ENCODE measurements at places on chromosomes 4 and X.

GRCh38 chrX:69034451-69034850 is 130.8 kb downstream of the PJA1 start:
- peaks cover 14% of the 10 kb centered on the region for H3K4me1 ChIP-seq
- H3K36me3 ChIP-seq, result no peaks in the 10 kb centered on the region
- no peak for DNase-seq

- peaks cover 90% of the 10 kb centered on the region for H3K27me3 ChIP-seq
- H3K27ac ChIP-seq, result no peak overlapping the region
- H3K4me1 ChIP-seq, result peaks cover 31% of the 10 kb centered on the region
Measured at GRCh38 chr4:56607926-56608325, 73.2 kb downstream of the HOPX start.

GRCh38 chr4:117328333-117328732 is 243.0 kb upstream of the TRAM1L1 start:
- H3K4me1 ChIP-seq, result no peaks in the 10 kb centered on the region
- H3K27me3 ChIP-seq, result no peaks in the 10 kb centered on the region
- H3K27ac ChIP-seq, result no peak overlapping the region
- no peak for DNase-seq

DNA sequence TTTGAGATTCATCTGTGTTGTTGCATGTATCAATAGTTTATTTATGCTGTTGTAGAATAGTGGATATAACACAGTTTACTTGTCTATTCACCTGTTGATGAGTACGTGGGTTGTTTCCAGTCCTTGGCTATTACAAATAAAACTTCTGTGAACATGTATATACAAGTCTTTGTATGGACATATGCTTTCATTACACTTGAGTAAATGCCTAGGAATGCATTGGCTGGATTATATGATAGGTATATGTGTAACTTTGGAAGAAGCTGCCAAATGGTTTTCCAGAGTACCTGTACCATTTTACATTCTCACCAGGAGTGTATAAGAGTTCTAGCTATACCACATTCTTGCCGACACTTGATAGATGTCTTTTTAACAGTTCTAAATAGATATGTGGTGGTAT is 16.5 kb downstream of the ART3 start:
- no peaks in the 10 kb centered on the region for H3K27me3 ChIP-seq
- no peak for DNase-seq
- peaks cover 7% of the 10 kb centered on the region for H3K4me1 ChIP-seq
- H3K27ac ChIP-seq, result no peak overlapping the region

- H3K4me1 ChIP-seq, result peaks cover 10% of the 10 kb centered on the region
- DNase-seq, result peak; percentile 90
- peak overlapping the region; percentile 92 for H3K27ac ChIP-seq
Measured at GRCh38 chrX:78514852-78515251, 144.3 kb downstream of the RTL3 start.

GRCh38 chrX:145751943-145752342 is 65.7 kb upstream of the SLITRK2 start:
- H3K4me1 ChIP-seq, result no peaks in the 10 kb centered on the region
- no peak overlapping the region for H3K27ac ChIP-seq
- no peak for DNase-seq
- no peaks in the 10 kb centered on the region for H3K36me3 ChIP-seq
- H3K4me3 ChIP-seq, result no peak overlapping the region

- 0 out of 2 replicates have a peak overlapping the region, but pooled peaks have one; percentile 23 for H3K27ac ChIP-seq
- H3K27me3 ChIP-seq, result no peaks in the 10 kb centered on the region
- H3K4me3 ChIP-seq, result no peak overlapping the region
Measured at GRCh38 chrX:38799995-38800580, 1.2 kb upstream of the MID1IP1 start.

- H3K27me3 ChIP-seq, result no peaks in the 10 kb centered on the region
- H3K27ac ChIP-seq, result 0 out of 2 replicates have a peak overlapping the region, but pooled peaks have one; percentile 72
- peak; percentile 18 for DNase-seq
- H3K4me1 ChIP-seq, result peaks cover 3% of the 10 kb centered on the region
- H3K36me3 ChIP-seq, result peaks cover 19% of the 10 kb centered on the region
Measured at GRCh38 chr4:17577665-17578481, 875 bp downstream of the LAP3 start.

DNA sequence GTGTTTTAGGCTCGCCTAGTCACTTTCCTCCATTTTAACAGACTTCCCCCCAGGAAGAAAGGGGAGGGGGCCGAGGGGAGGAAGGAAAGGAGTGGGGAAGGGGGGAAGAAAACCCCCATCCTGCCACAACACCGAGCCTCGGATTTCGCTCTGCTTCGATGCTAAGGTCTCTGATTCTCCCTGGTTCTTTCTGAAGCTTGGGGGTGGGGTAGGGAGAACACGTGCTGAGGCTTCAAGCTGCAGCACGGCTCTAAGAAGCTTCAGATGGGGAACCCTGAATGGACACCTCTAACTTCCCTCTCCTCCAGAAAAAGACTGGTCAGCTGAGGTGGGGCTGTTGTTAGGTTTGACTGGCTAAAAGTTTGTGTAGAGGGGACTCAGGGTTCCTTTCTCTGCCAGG is 61.8 kb downstream of the RHOH start:
- H3K27me3 ChIP-seq, result no peaks in the 10 kb centered on the region
- H3K36me3 ChIP-seq, result no peaks in the 10 kb centered on the region
- DNase-seq, result peak; percentile 18
- 0 out of 2 replicates have a peak, but pooled peaks cover 5% of the 10 kb centered on the region for H3K4me1 ChIP-seq
- H3K27ac ChIP-seq, result no peak overlapping the region
- no peak overlapping the region for H3K4me3 ChIP-seq

DNA sequence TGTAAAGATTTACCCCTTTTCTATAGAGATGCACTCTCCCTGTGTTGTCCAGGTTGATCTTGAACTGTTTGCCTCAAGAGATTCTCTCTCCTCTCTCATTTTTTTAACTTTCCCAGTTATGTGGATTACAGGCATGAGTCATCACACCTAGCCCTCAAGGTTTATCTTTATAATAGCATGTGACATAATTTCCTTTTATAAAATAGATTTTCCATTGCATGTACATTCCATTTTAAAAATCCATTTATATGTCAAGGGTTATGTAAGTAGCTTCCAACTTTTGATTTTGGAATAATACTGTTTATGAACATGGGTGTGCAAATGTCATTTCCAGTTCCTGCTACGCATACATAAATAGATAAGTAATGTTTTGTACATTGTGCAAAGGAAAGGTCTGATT is 20.6 kb downstream of the ZNF721 start:
- H3K36me3 ChIP-seq, result no peaks in the 10 kb centered on the region
- peaks cover 7% of the 10 kb centered on the region for H3K4me1 ChIP-seq
- DNase-seq, result no peak
- H3K4me3 ChIP-seq, result no peak overlapping the region
- H3K27me3 ChIP-seq, result no peaks in the 10 kb centered on the region

- H3K27ac ChIP-seq, result no peak overlapping the region
- no peaks in the 10 kb centered on the region for H3K36me3 ChIP-seq
- DNase-seq, result peak; percentile 33
- peaks cover 9% of the 10 kb centered on the region for H3K4me1 ChIP-seq
- H3K27me3 ChIP-seq, result no peaks in the 10 kb centered on the region
Measured at GRCh38 chr4:65580551-65580950, 89.7 kb downstream of the EPHA5 start.

GRCh38 chr4:108224611-108225053 is 55.9 kb upstream of the LEF1 start:
- no peak overlapping the region for H3K4me3 ChIP-seq
- no peaks in the 10 kb centered on the region for H3K4me1 ChIP-seq
- H3K27me3 ChIP-seq, result no peaks in the 10 kb centered on the region
- H3K27ac ChIP-seq, result no peak overlapping the region
- no peaks in the 10 kb centered on the region for H3K36me3 ChIP-seq
- DNase-seq, result no peak

DNA sequence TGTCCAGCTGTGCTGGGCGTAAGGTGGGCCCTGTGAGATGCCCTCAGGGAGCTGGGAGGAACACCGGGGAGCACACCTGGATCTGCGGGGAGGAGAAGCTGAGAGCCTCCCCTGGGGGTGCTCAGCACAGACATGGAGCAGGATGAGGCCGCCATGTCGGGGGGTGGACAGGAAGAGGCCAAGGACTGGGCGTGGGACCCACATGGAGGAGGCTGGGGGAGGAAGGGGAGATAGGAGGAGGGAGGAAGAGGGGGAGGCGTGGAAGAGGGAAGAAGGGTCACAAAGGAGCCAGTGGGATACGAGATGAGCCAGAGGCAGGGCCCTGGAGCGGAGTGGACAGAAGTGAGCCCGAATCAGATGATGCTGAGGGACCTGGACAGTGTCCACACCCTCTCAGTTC is 66.3 kb downstream of the ZFYVE28 start:
- no peak overlapping the region for H3K27ac ChIP-seq
- no peaks in the 10 kb centered on the region for H3K4me1 ChIP-seq
- no peak for DNase-seq
- H3K27me3 ChIP-seq, result no peaks in the 10 kb centered on the region
- no peak overlapping the region for H3K4me3 ChIP-seq
- no peaks in the 10 kb centered on the region for H3K36me3 ChIP-seq

DNA sequence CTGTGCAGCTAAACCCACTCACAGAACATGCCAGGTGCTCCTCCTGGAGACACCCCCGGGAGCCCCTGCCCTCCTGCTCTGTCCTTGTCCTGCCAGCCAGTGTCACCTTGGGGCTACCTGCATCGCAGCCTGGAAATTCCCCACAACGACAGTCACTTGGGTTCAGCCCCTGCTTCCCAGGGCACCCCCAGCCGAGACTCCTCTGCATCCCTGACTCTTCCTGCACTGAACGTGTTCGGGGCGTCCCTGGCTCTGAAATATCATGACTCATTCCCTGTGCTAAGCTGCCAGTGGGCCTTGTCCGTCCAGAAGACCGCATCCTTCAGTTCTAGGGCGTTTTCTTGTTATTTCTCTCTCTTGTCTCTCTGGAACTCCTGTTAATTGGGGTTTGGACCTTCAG is 5.8 kb downstream of the CFAP99 start:
- H3K4me3 ChIP-seq, result no peak overlapping the region
- DNase-seq, result no peak
- no peaks in the 10 kb centered on the region for H3K36me3 ChIP-seq
- H3K27ac ChIP-seq, result no peak overlapping the region
- peaks cover 17% of the 10 kb centered on the region for H3K4me1 ChIP-seq

GRCh38 chrX:154728431-154729190 is 22.3 kb downstream of the GAB3 start:
- no peaks in the 10 kb centered on the region for H3K4me1 ChIP-seq
- H3K27ac ChIP-seq, result no peak overlapping the region
- H3K27me3 ChIP-seq, result no peaks in the 10 kb centered on the region
- H3K36me3 ChIP-seq, result no peaks in the 10 kb centered on the region

DNA sequence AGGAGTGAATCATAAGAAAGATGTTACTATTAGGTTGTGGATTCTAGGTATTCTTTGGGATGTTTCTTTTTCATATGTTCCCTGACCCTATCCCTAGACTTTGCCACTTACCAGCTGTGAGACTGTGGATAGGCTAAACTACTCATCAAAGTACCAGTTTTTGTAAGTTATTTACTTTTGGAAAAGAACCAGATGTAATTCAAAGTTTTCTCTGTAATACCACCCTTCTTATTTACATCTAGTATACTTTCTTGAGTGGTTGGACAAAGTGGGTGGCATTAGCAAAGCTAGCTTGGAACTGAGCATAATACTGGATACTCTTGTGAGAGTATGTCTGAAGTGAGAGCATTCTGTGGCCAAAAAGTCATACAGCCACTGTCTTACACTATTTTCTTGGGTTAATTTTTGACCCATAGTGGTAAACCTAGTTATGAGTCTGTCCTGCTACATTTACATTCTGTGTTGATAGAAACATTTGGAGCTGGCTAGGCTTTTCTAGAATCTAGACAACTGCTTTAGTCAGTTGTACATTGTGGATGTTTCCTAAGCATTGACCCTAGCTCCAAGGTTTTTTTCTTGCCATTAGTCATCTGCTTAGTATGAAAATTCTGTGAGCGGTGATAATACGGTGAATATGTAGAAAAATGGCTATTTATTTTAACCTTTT is 41.7 kb downstream of the KDM6A start:
- no peak overlapping the region for H3K4me3 ChIP-seq
- no peak for DNase-seq
- no peaks in the 10 kb centered on the region for H3K27me3 ChIP-seq
- H3K36me3 ChIP-seq, result no peaks in the 10 kb centered on the region

GRCh38 chr4:76219299-76220055 is 5.9 kb upstream of the SCARB2 start:
- no peaks in the 10 kb centered on the region for H3K36me3 ChIP-seq
- peaks cover 15% of the 10 kb centered on the region for H3K4me1 ChIP-seq
- no peaks in the 10 kb centered on the region for H3K27me3 ChIP-seq
- H3K4me3 ChIP-seq, result no peak overlapping the region
- no peak for DNase-seq
- no peak overlapping the region for H3K27ac ChIP-seq

GRCh38 chrX:133815496-133815895 is 169.9 kb downstream of the GPC3 start:
- H3K4me1 ChIP-seq, result no peaks in the 10 kb centered on the region
- no peak overlapping the region for H3K27ac ChIP-seq
- H3K4me3 ChIP-seq, result no peak overlapping the region

GRCh38 chr4:39025552-39026085 is 6.6 kb downstream of the TMEM156 start:
- H3K4me3 ChIP-seq, result no peak overlapping the region
- H3K27ac ChIP-seq, result no peak overlapping the region
- DNase-seq, result no peak
- H3K4me1 ChIP-seq, result no peaks in the 10 kb centered on the region
- no peaks in the 10 kb centered on the region for H3K27me3 ChIP-seq

DNA sequence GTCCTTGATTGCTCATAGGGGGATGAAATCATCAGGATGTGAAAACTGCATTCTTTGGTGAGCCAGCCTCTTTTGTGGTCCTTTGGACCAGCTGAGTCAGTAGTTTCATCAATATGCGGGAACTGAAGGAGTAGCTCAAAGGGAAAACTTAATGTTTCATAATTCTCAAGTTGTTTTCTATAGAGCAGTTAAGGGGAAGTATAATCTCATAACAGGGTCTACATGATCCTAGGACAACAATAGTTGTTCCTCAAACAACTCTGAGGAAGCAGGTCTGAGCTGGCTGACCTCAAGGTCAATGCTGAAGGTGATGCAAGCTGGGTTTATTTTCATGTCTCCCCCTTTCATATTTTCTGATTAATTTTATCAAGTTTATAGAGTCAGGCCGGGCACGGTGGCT is 36.1 kb upstream of the IRF2 start:
- H3K4me3 ChIP-seq, result no peak overlapping the region
- H3K27me3 ChIP-seq, result no peaks in the 10 kb centered on the region
- H3K27ac ChIP-seq, result no peak overlapping the region
- H3K4me1 ChIP-seq, result peaks cover 18% of the 10 kb centered on the region
- DNase-seq, result no peak
